ENCODE measurements at places on chromosomes 1 and 21.

DNA sequence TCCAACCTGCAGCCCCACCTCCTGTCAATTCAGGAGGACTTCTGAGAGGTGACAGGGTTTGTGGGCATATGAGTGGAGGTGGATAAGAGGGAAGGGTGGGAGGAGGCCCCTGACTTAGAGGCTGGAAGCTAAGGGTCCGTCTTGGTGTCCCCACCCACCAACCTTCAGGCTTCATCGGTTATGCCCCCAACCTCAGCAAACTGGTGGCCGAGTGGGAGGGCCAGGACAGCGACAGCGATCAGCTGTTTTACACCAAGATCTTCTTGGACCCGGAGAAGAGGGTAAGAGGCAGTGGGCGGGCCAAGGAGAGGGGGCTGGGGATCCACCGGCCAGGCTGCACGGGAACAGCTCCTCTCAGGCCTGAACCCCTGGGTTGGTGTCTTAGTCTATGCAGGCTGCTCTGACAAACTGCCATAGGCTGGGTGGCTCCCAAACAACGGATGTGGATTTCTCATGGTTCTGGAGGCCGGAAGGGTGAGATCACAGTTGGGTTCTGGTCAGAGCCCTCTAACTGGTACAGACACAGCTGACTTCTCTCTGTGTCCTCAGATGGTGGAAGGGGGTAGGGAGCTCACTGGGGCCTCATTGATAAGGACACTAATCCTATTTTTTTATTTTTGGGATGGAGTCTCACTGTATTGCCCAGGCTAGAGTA, 18.1 kb downstream of the PLOD1 start:
- no peak for DNase-seq

GRCh38 chr1:62232871-62233278, 38.2 kb downstream of the L1TD1 start:
- no peak for DNase-seq

DNA sequence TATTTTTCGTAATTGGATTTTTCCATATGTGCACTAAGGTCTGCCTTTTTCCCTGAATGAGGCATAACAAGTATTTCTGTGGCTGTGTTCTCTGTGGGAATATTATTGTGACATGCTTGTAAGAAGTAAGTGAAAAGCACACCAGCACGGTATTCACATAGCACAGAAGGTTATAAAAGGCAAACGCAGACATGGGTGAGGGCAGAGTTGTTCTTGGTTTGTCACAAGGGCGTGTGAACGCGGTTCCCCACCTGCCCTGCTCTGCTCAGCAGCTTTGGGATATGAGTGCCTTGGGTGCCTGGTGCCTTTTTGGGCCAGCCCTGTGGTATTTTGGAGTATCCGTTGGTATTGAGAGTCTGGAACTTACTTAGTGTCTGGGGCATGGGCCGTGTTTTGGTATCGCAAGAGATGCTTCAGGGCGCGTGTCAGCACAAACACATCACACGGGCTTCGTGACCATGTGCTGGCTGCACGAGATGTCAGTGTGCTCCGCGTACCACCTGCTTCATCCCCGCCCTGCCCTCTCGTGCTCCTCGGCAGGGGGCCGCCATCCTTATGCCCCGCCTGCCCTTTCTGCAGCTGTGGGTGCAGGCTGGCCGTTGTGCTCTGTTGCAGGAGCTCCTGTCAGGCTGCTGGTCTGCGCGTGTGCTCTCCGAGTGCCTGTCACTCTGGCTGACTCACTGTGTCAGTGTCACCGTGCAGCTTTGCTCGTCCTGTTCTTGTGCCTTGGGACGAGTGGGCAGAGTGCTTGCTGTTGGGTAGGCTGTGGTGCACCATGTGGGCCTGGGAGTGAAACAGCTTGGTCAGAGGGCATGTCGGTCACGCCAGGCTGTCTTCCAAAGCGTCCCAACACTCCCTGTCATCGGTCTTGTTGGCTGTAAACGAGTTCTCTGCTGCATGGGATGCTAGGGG, 15.0 kb downstream of the SKI start:
- DNase-seq, result no peak

GRCh38 chr1:188937965-188938551, 1539.6 kb downstream of the BRINP3 start:
- no peak for DNase-seq

- DNase-seq, result no peak
Observed at GRCh38 chr1:168824418-168825065, 95.5 kb upstream of the DPT start.

Measured in stimulated activated CD8-positive, alpha-beta memory T cell treated with anti-CD3 and anti-CD28 coated beads, Interleukin-7, amount 100 ng/mL, for 1 hour (primary cell).